ENCODE measurements at places on chromosomes 3 and 15.

- no peak for DNase-seq
These were observed 1.3 kb downstream of the ADAM10 start for GRCh38 chr15:58748040-58748851.

GRCh38 chr15:23642413-23643044 is 5.1 kb downstream of the MAGEL2 start:
- DNase-seq, result peak; percentile 81

- DNase-seq, result no peak
These were observed 25.9 kb downstream of the CSTA start for GRCh38 chr3:122350814-122351418.

- DNase-seq, result no peak
These were observed 58.3 kb upstream of the SLCO3A1 start for GRCh38 chr15:91795235-91795634.

- no peak for DNase-seq
These were observed 98.9 kb upstream of the TJP1 start for GRCh38 chr15:29921130-29921601.

GRCh38 chr3:194274424-194275085 is 76.6 kb downstream of the CPN2 start:
- no peak for DNase-seq

GRCh38 chr15:62439543-62440016 is 274.5 kb upstream of the C2CD4B start:
- no peak for DNase-seq

GRCh38 chr15:63611177-63611576 is 14.0 kb downstream of the FBXL22 start:
- no peak for DNase-seq

GRCh38 chr3:132652640-132653270 is 6.9 kb downstream of the ACAD11 start:
- DNase-seq, result no peak

DNA sequence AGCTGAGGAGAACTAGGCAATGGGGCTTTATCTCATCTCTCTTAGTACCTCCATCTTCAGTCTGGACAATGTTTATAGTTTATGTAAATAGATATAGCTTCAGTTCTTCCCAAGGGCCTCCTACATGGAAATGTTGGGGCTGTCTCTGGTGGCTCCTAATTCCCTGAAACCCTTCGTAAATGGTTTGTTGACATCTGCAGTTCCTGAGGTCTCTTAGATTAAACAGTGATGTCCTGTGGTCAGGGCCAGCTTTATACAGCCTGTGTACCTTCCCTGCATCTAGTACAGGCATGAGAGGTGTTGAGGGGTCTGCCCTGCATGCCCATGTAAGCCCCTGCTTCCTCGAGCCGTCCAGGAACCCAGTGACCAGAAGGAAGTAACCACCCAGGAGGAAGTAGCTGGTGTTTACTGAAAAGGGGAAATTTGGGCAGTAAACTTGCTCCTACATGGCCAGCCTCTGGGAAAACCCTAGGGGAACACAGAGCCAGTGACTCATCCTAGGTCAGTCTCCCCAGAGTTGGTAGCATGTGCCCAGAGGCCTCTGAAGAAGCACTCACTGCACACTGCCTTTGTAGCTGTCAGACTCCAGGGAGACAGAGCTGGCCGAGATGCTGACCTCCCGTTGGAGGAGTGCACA is 4.7 kb upstream of the TBC1D2B start:
- no peak for DNase-seq

DNA sequence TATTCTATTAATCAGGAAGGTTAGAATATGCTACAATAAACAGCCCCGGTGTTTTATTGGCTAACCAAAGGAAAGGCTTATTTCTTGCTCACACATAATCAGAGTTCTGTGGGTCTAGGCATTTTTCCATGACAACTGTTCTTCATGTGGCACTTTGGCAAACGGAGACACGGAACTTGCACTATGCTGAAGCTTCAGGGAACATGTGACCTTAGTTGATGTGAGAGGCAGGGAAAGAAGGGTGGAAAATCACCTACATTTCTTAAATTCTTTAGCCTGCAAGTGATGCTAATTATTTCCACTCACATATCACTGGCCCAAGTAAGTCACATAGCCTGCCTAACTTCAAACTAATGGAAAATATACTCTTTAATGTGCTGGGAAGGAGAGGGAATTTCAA is 344.6 kb downstream of the SV2B start:
- no peak for DNase-seq

- no peak for DNase-seq
These were observed 53.7 kb upstream of the CFAP20DC start for GRCh38 chr3:59103552-59103951.

- DNase-seq, result no peak
These were observed 105.0 kb downstream of the FOXP1 start for GRCh38 chr3:71478568-71478967.

GRCh38 chr3:129224984-129225393 is 24.4 kb upstream of the COPG1 start:
- peak; percentile 73 for DNase-seq

- peak; percentile 16 for DNase-seq
These were observed 126.2 kb downstream of the ASB7 start for GRCh38 chr15:100728371-100729201.

DNA sequence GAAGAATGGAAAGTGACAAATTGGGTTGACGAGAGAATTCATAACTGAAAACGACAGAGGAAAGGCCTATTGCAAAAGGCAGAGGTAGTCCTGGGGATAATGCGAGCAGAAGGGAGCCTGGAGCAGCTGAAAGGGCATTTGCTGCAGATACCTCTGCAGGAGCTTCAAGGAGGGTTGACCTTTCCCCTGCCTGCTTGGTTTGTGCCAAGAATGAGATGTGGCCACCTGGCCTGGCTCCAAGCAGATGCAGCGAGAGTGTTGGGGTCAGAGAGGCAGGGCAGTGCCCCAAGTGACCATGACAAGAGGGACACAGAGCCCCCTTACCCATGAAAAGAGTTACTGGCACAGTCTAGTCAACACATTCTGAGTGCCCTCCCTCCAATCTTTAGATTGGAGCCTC is 43.5 kb downstream of the SLC41A3 start:
- no peak for DNase-seq

Data from SK-N-SH (cell line).